Neural crest cell (in vitro differentiated cells): ENCODE measurements at places on chromosomes 11 and 22. TPM values are rescaled to one million over a fixed set of nuclear protein-coding genes. Genes with fewer than 3 reads are reported as not detected.

DNA sequence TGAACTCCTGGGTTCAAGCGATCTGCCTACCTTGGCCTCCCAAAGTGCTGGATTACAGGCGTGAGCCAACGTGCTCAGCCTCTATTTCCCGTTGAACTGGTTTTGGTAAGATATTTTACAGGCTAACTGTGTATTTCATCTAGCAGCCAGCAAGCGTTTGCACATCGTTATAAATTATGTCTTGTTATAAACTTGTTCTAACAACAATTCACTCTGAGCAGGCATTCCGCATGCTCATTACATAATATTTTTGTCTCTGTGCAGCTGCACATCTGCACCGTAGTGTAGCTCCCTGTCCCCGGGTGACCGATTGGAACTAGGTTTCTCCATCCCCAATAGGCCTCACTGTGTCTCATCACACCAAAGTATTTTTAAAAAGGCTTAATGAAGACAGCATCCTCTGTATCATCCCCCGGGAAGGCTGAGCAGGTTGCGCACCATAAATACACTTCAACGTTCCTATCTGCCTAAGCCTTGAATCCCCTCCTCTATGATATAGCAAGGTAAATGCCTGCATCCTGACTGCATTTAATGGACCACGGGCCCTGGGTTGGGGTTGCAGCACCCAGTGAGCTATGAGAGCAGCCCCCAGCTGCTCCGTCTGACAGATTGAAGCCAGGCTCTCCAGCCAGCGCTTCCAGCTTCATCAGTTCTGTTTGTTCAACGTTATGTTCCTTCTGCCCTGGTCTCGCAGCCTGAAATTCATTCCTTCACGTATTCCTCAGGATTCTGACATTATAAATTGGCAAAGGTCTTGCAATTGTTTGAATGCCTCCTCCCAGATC is 47.7 kb downstream of the TST start:
- H3K27me3 ChIP-seq, result peaks cover 29% of the 10 kb centered on the region
- H3K4me3 ChIP-seq, result no peak overlapping the region
- no peaks in the 10 kb centered on the region for H3K4me1 ChIP-seq
- no peak overlapping the region for H3K27ac ChIP-seq
- no peaks in the 10 kb centered on the region for H3K36me3 ChIP-seq

GRCh38 chr22:17726928-17727897 is 47.1 kb downstream of the BID start:
- peaks cover 8% of the 10 kb centered on the region for H3K36me3 ChIP-seq
- no peak for DNase-seq
- H3K4me3 ChIP-seq, result no peak overlapping the region
- H3K27me3 ChIP-seq, result no peaks in the 10 kb centered on the region

GRCh38 chr11:35518766-35519165 is 6.7 kb downstream of the PAMR1 start:
- H3K27ac ChIP-seq, result no peak overlapping the region
- no peak overlapping the region for H3K4me3 ChIP-seq
- H3K4me1 ChIP-seq, result peaks cover 14% of the 10 kb centered on the region
- DNase-seq, result no peak
- H3K36me3 ChIP-seq, result no peaks in the 10 kb centered on the region

The CADM1 gene
- 112 and 121 TPM in 2 replicates for total RNA-seq

The PLAAT5 gene
- 0.45 and 0.77 TPM in 2 replicates for total RNA-seq

GRCh38 chr22:50524676-50525103 is 708 bp downstream of the SCO2 start:
- no peak overlapping the region for H3K27ac ChIP-seq
- H3K4me3 ChIP-seq, result peak overlapping the region; percentile 95
- H3K36me3 ChIP-seq, result peaks cover 6% of the 10 kb centered on the region
- peaks cover 17% of the 10 kb centered on the region for H3K4me1 ChIP-seq
- peaks cover 36% of the 10 kb centered on the region for H3K27me3 ChIP-seq
- no peak for DNase-seq

The IFITM10 gene
- 0.66 TPM in 1 of 2 replicates, not detected in the other for total RNA-seq

DNA sequence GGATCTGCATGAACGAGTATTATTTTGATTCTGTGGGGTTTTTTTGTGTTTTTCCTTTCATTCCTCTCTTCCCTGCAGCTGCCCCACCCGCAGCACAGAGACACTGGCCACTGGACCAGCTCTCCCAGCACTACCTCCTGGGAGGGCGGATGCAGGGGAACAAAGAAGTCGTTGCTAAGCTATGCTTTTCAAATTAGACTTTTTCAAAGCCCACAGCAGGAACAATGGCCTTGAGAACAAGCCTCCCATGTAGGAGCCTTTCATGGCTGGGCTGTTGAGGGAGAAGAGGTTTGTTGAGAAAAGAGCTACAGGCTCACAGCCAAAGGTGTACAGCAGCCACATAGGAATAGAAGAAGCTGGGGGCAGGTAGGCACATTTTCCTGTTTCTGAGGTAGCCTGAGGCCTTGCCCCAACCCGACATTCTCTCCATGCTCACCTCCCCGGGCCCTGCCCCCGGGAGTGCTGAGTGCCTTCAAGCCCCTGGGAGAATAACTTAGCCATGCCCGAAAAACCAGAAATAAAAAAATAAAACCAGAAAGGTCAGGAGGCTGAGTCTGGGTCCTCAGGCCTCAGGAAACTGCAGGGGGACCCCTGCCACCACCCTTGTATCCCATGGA is 20.5 kb upstream of the SYT12 start:
- H3K4me1 ChIP-seq, result peaks cover 19% of the 10 kb centered on the region
- no peak overlapping the region for H3K4me3 ChIP-seq
- peak; percentile 30 for DNase-seq
- peaks cover 12% of the 10 kb centered on the region for H3K27me3 ChIP-seq
- no peaks in the 10 kb centered on the region for H3K36me3 ChIP-seq
- H3K27ac ChIP-seq, result peak overlapping the region; percentile 46

The CCDC188 gene
- 8.2 and 8.6 TPM in 2 replicates for total RNA-seq

The ELMOD1 gene
- total RNA-seq, result 0.40 and 0.43 TPM in 2 replicates

DNA sequence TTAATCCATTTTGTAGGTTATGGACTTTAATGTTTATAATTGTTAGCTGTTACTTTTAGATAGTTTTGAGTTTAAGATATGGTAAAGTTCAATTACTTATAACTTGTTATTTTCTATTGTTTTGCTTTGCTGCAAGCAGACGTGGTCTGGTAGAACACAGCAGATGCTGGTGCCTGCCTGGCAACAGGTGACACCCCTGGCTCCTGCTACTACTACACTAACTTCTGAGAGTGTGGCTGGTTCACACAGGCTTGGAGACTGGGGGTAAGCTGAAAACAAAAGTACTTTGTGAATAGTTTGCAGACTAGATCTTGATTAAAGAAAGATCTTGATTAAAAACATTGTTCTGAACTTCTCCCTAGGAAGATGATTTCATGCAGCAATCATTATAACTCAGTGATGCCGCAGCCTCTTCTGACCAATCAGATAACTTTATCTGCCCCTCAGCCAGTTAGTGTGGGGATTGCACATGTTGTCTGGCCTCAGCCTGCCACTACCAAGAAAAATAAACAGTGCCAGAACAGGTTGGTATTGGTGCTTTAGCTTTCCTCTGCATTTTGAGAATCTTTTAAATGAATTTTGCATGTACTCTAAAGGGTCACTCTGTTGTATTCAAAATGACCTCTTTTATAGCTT is 90.4 kb downstream of the HIPK3 start:
- H3K27me3 ChIP-seq, result no peaks in the 10 kb centered on the region
- no peak overlapping the region for H3K27ac ChIP-seq
- no peak for DNase-seq
- H3K36me3 ChIP-seq, result peaks cover 5% of the 10 kb centered on the region
- H3K4me3 ChIP-seq, result no peak overlapping the region

GRCh38 chr11:44621140-44621681 is 55.7 kb downstream of the CD82 start:
- no peaks in the 10 kb centered on the region for H3K36me3 ChIP-seq
- H3K27ac ChIP-seq, result peak overlapping the region; percentile 57
- no peaks in the 10 kb centered on the region for H3K27me3 ChIP-seq
- peak; percentile 90 for DNase-seq
- peaks cover 28% of the 10 kb centered on the region for H3K4me1 ChIP-seq

DNA sequence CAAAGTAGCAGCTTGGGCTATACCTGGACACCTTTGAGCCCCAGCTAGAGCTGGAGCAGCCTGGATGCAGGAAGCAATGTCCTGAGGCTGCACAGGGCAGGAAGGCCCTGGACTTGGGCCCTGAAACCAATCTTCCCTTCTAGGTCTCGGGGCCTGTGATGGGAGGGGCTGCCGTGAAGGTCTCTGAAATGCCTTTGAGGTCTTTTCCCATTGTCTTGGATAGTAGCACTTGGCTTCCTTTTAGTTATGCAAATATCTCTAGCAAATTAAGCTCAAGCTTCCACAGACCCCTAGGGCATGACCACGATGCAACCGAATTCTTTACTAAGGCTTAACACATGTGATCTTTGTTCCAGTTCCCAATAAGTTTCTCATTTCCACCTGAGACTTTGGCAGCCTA is 40.0 kb downstream of the LINC01488 start:
- no peak overlapping the region for H3K27ac ChIP-seq
- no peaks in the 10 kb centered on the region for H3K27me3 ChIP-seq
- peaks cover 21% of the 10 kb centered on the region for H3K4me1 ChIP-seq
- DNase-seq, result no peak

DNA sequence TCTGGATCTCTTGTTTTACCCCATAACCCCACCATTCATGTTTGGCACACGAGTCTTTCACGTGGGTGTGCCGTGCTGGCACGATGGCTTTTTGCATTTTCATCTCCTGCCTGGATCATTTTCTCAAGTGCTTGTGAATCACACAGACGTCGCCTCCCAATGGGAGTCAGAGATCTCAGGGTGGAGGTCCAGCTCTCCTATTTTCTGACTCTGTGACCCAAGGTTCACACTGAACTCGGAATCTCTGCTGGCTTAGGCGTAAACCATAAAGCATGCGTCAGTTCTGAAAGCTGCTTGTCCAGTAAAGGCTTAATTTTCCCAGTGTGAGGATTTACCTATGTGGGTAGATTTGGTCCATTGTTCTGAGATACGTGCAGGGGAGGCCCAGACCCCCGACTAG is 16.0 kb upstream of the C22orf42 start:
- no peak for DNase-seq
- no peaks in the 10 kb centered on the region for H3K36me3 ChIP-seq
- peaks cover 54% of the 10 kb centered on the region for H3K27me3 ChIP-seq
- H3K4me3 ChIP-seq, result no peak overlapping the region
- no peak overlapping the region for H3K27ac ChIP-seq
- no peaks in the 10 kb centered on the region for H3K4me1 ChIP-seq

DNA sequence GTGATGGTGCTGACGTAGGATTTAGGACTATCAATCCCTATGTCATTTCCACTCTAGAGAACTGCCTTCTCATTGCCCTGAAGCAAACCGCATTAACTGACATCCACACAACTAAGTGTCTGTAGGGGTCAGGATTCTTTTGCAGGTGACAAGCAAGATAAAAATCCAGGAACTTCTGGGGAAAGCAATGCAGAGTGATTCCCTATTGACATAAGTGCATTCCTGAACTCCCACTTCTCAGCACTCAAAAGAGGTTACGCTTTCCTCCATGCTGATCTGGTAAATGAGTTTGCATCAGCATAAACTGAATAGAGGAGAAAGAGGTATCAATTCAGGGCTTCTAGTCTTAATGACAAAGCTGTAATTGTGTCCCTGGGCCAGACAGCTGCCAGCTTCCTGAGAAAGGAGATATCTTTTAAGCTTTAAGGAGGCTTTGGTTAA is 224.6 kb upstream of the ISX start:
- no peak overlapping the region for H3K27ac ChIP-seq
- DNase-seq, result no peak
- H3K27me3 ChIP-seq, result no peaks in the 10 kb centered on the region
- H3K4me3 ChIP-seq, result no peak overlapping the region
- peaks cover 3% of the 10 kb centered on the region for H3K36me3 ChIP-seq
- peaks cover 24% of the 10 kb centered on the region for H3K4me1 ChIP-seq

DNA sequence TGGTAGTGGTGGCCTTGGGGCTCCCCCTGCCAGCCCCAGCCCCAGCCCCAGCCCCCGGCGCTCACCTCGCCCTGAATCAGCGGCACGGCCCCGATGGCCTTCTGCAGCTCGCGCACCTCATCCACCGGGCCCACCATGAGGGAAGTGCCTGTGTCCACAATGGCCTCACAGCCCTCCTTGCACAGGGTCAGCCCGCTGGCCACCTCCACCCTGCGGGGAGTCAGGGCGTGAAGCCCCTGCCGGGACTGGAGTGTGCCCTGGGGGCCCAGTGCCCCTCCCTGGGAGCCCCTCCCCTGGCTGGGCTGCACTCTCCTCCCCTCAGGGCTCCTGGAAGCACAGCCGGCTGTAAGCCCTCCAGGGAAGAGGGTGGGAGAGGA is 3.5 kb upstream of the IFITM10 start:
- no peak overlapping the region for H3K27ac ChIP-seq
- DNase-seq, result no peak
- peaks cover 14% of the 10 kb centered on the region for H3K27me3 ChIP-seq
- peaks cover 12% of the 10 kb centered on the region for H3K4me1 ChIP-seq
- H3K4me3 ChIP-seq, result no peak overlapping the region

The RPS19BP1 gene
- total RNA-seq, result 67.5 and 72.6 TPM in 2 replicates

The OR52N5 gene
- total RNA-seq, result not detected in 2 replicates

DNA sequence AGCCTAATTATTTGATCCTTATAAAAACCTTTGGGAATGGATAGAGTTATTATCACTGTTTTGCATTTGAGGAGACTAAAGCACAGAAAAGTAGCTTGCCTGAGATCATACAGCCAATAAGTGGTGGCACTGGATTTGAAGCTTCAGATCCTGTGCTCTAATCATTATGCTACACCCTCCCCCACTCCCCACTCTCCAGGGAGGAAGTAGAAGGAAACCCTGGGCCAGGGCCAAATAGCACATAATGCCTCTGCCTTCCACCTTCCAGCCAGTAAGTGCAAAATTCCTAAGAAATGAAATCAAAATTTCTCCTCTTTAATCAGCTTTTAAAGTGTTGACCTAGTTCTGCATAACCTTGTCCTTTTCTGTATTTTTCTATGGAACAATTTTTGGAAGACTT is 61.6 kb downstream of the SIK2 start:
- DNase-seq, result no peak
- peaks cover 9% of the 10 kb centered on the region for H3K36me3 ChIP-seq
- no peak overlapping the region for H3K4me3 ChIP-seq
- peaks cover 13% of the 10 kb centered on the region for H3K4me1 ChIP-seq
- no peak overlapping the region for H3K27ac ChIP-seq
- H3K27me3 ChIP-seq, result no peaks in the 10 kb centered on the region
